Stromal cell of bone marrow (primary cell): ENCODE measurements at places on chromosomes 5 and 9.

- no peak for DNase-seq
Observed at GRCh38 chr9:76395381-76395780, 1.2 kb upstream of the RFK start.

- no peak for DNase-seq
Observed at GRCh38 chr5:173055722-173055982, 500 bp upstream of the CREBRF start.

DNA sequence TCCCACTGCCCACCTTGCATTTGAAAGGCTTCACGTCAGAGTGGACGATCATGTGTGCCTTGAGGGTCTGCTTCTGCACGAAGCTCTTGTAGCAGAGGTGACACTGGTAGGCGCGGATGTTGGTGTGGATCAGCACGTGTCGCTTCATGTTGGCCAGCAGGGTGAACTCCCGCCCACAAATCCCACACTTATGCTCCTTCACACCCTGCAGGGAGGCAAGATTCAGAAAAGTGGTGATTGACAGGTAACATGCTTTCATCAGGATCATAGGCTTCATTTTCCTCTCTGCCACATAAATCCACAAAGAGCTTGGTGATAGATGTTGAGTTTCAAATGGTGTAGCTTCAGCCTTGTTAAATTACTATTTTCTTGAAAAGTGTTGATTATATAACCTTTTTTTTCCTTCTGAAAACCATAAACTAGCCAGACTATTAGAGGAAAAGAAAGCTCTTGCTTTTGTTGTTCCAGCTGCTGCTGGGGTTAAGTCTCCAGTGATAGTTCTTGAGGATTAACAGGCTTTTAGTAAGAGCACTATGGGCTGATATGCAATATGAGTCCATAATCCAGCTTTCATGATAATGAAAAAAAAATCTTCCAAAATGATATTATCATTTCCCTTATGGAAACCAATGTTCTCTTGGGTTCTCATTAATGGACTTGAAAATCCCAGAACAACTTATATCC lies 50.7 kb downstream of the ZNF366 start:
- no peak for DNase-seq

DNA sequence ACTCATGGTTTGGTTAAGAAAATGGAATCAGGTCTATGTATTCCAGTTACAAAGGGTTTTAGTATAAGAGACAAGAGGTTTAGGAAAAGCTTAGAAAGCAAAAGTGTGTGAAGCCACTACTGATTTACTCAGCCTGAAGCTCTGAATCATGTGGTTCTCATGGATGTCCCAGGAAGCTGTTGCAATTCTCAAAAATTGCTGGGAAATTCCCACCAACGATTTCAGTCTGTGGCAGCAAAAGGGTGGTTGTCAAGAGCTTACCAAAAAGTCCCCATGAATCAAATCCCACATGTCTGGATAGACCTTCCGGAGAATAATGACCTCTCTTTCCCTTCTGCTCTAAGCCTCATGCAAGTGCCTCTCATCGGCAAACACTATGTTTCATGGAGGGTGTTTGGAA lies 929.9 kb downstream of the TLE4 start:
- no peak for DNase-seq

DNA sequence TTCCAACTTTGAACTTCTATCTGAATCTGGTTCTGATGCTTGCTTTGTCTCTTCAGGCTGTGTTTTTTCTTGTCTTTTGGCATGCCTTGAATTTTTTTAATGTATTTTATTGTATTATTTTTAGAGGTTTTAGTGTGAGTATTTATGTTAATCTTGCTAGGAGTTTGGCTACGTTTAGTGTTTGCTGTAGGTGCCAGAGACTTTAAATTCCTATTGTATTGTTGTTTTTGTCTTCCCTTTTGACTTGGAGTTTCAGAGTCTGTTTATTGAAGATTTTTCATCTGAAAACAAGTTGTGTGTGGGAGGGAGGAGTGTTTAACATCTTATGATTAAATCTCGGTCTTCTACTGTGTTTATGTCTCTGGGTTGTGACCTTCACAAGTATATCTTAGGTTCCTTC lies 956.8 kb downstream of the TLE1 start:
- DNase-seq = no peak

DNA sequence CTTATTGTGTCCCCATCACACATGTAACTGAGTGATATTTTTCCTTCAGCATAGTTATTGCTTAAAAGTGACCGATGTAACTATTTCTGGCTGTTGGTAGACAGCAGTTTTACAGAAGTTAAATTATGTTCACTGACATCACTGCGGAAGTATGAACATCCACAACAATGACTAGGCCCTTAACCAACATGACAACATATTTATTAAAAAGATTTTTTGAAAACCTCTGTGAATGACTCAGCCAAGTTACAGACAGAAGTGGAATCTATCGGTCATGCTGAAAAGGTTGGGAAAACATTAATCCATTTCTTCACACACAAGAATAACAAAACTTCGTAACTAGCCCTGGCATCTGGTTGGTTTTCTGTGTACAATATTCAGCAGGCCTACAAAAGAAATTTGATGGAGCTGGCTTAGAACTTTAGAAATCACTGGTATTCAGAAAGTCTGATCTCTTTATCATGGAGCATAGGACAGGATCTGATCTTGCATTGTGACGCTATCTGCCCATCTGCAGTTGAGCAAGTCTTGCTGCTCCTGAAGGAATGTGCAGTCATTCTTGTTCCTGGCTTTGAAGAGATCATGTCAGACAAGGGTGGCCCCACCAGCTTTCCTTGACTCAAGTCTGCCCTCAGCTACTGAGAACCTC lies 6.5 kb downstream of the GLIS3 start:
- DNase-seq = peak; percentile 95

- DNase-seq = no peak
Observed at GRCh38 chr9:4980086-4980727, 4.9 kb upstream of the JAK2 start.

DNA sequence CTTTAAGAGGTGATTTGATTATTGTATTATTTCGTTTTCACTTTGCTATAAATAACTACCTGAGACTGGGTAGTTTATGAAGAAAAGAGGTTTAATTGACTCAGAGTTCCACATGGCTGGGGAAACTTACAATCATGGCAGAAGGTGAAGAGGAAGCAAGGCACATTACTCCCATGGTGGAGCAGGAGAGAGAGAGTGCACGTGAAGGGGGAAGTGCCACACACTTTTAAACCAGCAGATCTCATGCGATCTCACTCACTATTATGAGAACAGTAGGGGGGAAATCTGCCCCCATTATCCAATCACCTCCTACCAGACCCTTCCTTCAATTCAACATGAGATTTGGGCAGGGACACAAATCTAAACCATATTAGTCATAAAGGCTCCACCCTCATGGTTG lies 36.1 kb upstream of the NDFIP1 start:
- DNase-seq = no peak

GRCh38 chr5:159458217-159458711 lies 128.0 kb upstream of the IL12B start:
- DNase-seq = no peak

DNA sequence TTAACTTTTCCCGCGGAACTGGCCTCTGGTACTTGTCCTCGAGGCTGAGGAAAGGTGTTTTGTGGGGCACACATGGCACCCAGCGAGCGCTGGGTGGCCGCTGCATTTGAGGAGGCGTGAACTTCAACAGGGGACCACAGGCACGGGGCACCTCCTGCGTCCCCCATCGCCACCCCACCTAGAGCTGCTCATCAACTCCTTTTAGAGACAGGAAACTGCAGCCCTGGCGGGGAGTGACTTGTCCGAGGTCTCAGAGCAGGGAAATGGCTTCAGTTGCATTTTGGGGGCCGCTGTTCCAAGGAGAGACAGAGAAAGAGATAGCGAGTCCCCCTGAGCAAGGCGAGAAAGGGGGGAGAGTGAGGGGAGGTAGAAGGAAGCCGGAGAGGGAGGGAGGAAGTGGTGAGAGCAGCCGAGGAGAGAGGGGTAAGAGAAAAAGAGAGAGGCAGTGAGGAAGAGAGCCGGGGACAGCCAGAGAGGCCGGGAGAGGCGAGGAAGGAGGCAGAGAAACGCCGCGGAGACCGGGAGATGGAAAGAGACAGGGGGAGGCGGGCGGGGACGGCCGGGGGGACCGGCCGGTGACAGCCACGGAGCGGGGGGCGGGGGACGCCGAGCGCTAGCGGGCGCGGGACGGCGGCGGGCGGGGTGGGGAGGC lies 12.5 kb upstream of the LHX2 start:
- no peak for DNase-seq

DNA sequence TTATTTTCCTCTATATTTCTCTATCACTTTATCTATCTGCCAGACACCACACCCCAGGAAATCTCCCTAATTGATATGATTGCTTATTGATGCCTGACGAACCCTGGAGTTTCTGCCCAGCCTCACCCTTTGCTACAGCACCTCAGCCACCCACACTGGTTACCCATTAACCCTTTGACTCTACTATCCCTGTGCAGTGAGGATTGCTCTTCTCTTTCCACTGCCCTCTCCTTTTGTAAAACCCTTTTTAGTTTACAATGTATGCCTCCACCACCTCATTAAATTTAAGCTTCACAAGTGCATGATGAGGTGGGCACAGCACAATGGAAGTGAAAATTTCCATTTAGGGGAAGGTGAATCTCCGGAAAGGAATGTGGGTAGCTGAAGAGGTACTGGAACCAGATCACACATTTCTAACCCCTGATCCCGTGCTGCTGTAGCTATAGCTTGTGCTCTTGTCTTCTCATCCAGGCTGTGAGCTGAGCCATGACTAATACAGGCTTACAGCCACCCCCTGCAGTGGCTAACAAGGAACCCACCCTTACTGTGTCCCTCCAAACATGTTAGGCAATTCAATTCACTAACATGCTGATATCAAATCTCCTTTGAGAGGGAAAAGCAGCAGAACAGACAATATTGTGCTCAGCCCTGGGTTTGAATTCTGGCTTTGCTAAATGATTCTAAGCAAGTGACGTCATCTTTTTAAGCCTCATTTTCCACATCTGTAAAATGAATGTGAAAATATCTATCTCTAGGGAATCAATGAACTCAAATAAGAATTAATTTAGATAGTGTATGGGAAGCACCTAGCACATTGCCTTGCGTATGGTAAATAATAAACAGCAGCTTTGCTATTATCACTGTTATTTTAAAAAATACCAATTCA lies 186.9 kb upstream of the TRIM32 start:
- DNase-seq = peak; percentile 61

GRCh38 chr9:110131499-110131898 lies 76.5 kb downstream of the C9orf152 start:
- DNase-seq = no peak

- DNase-seq = peak; percentile 28
Observed at GRCh38 chr5:169190849-169191248, 110.1 kb downstream of the SLIT3 start.

GRCh38 chr5:122844136-122844909 lies 1.1 kb upstream of the SNX24 start:
- DNase-seq = no peak

DNA sequence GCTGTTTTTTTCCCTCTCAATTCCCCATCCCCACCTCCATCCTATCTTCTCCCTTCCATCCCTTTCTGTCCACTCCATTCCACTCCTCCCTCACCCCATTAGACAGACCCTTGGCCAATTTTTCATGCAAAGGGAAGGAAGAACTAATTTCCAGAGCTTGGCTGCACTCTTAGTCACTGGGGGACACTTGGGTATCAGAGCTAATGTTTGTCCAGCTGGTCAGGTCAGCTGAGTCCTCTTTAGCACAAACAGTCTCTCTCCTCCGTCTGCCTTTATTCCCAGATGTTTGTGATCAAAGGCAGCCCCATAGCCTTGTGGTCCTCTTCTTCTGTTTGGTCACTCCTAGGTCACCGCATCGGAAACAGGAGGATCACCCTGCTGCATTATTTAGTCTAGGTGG lies 148.5 kb downstream of the NMUR2 start:
- no peak for DNase-seq

GRCh38 chr9:19122490-19123042 lies 4.7 kb downstream of the PLIN2 start:
- DNase-seq = no peak

GRCh38 chr5:43609752-43610151 lies 6.8 kb downstream of the NNT start:
- DNase-seq = no peak

DNA sequence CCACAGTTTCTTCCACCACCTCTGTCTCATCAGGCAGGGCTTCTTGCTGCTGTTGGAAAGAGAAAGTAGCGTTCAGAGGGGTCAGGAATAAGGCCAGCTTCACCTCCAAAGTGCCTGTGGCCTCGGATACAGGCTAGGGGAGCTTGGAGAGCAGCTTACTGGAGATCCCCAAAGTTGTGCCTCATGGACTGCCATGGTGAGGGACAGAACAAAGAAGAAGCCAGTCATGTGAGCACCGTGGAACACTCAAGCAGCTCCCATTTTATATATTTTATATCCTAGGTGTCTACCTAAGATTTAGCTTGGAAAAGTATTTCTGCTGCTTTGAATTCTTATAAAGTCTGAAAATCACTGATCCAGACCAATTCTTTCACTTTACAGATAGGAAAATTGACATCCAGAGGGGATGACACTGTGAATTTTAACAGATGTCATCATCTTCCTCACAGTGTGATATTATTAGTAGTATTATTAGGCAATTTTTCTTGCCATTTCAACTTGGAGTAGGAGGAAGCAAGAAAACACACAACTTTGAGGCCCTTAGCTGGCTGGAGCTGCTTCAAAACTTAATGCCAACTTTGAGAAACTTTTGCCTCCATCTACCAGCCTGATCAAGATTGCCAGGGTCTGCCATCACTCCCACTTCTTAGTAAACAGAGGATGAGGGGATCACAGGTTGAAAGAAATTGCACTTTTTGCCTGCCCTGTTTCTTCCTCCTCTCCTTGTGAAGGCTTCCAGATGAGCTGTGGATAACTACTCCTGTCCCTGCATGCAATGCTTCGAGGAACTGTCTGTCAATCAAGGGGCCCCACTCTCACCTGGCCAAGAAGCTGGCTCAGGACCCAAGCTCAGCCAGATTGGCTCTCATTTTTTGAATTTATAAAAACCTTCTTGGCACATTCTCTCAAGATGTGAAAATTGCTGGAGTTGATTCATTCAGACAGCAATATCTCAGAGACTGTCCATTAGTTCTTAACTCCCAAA lies 11.8 kb downstream of the SPARC start:
- DNase-seq = no peak

DNA sequence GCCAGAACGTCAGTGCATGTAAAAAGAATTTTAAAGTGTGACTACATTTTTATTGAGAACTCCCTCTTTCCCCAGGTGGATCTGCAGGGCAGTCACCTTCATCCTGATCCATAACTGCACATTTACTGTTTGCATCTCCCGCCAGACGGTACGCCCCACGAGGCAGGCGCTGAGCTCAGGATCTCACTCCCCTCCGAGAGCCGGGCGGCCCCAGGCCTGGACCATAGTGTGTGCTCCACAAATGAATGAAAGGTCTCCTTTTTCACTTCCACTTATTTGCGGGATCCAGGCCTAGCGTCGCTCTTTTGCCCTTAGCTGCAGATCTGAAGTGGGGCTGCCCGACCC lies 378 bp downstream of the DROSHA start:
- peak; percentile 11 for DNase-seq
